ENCODE measurements at places on chromosomes 2 and 18. TPM values are rescaled to one million over a fixed set of nuclear protein-coding genes. Genes with fewer than 3 reads are reported as not detected.

GRCh38 chr18:31070206-31070605, 27.7 kb upstream of the DSC3 start:
- H3K27me3 ChIP-seq, result no peaks in the 10 kb centered on the region
- H3K27ac ChIP-seq, result no peak overlapping the region
- no peaks in the 10 kb centered on the region for H3K4me1 ChIP-seq
- no peak overlapping the region for H3K4me3 ChIP-seq

DNA sequence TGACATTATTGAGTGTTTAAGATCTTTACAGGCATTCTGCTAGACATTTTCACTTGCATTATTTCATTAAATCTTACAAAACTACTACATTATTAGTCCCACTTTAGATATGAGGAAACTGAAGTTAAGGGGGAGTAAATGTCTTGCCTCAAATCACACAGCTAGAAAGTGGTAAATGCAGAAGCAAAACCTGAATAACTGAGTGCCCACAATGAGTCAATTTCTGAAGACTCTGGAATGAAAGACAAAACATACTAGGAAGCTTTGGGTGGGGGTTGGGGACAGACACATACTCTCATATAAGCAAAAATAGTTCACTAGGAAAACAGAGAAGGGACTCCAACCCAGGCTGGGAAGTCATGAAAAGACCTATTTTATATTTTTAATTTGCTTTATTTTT, 214.4 kb upstream of the LRATD1 start:
- H3K4me1 ChIP-seq, result no peaks in the 10 kb centered on the region
- H3K27me3 ChIP-seq, result no peaks in the 10 kb centered on the region

- H3K4me3 ChIP-seq, result no peak overlapping the region
- H3K4me1 ChIP-seq, result no peaks in the 10 kb centered on the region
- H3K27me3 ChIP-seq, result no peaks in the 10 kb centered on the region
- peaks cover 15% of the 10 kb centered on the region for H3K36me3 ChIP-seq
- H3K27ac ChIP-seq, result no peak overlapping the region
Observed at GRCh38 chr2:218228366-218229090, 11.5 kb downstream of the ARPC2 start.

DNA sequence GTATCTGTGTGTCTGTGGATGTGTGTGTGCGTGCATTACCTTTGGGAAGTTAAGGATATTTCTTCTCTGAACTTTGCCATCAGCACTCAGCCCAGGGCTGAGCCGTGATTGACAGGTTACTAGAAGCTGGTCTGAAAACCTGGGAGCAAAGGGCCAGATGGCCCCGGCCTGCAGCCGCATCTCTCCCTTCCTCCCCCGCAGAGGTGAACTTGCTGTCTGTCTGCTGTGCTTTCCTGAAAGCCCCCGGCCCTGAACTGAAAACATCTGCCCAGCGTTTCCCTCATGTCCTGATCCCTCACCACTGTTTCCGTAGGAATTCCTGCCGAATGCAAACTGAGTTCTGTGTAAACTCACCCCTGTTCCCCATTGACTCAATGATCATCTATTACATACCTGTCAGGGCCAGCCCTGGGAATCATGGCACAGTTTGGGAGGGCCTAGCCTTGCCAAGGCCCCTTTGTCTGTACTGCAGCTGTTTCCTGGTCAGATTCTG, 45.8 kb downstream of the MYCN start:
- H3K36me3 ChIP-seq, result no peaks in the 10 kb centered on the region
- no peaks in the 10 kb centered on the region for H3K27me3 ChIP-seq
- H3K4me3 ChIP-seq, result no peak overlapping the region
- DNase-seq, result no peak

- DNase-seq, result no peak
- no peaks in the 10 kb centered on the region for H3K36me3 ChIP-seq
- H3K4me1 ChIP-seq, result peaks cover 16% of the 10 kb centered on the region
- no peak overlapping the region for H3K4me3 ChIP-seq
Observed at GRCh38 chr2:3102081-3102921, 275.3 kb downstream of the EIPR1 start.

Gene SLC8A1
- total RNA-seq, result 9.6 TPM

DNA sequence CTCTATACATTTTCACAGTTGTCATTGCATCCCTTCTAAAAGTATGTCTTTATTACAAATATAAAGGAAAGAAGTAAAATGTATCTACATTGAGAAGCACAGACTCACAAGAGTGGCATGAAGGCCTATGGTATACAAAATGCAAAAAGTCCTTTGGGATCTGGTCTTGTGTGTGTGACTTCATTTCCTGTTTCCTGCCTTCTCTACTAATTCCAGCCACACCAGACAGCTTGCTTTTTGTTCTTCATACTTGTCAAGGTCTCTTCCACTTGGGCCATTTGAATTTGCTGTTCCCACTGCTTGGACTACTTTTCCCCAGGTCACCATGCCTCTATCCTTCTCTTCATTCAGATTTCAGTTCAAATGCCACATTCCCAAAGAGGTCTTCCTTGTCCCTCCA, 6.7 kb upstream of the PNO1 start:
- no peak for DNase-seq
- no peak overlapping the region for H3K4me3 ChIP-seq
- H3K4me1 ChIP-seq, result peaks cover 2% of the 10 kb centered on the region
- H3K27ac ChIP-seq, result no peak overlapping the region
